ENCODE measurements at places on chromosomes 11 and 22. TPM values are rescaled to one million over a fixed set of nuclear protein-coding genes. Genes with fewer than 3 reads are reported as not detected.
A peak's percentile ranks its signal among the peaks of the same experiment; 100 is the strongest.

DNA sequence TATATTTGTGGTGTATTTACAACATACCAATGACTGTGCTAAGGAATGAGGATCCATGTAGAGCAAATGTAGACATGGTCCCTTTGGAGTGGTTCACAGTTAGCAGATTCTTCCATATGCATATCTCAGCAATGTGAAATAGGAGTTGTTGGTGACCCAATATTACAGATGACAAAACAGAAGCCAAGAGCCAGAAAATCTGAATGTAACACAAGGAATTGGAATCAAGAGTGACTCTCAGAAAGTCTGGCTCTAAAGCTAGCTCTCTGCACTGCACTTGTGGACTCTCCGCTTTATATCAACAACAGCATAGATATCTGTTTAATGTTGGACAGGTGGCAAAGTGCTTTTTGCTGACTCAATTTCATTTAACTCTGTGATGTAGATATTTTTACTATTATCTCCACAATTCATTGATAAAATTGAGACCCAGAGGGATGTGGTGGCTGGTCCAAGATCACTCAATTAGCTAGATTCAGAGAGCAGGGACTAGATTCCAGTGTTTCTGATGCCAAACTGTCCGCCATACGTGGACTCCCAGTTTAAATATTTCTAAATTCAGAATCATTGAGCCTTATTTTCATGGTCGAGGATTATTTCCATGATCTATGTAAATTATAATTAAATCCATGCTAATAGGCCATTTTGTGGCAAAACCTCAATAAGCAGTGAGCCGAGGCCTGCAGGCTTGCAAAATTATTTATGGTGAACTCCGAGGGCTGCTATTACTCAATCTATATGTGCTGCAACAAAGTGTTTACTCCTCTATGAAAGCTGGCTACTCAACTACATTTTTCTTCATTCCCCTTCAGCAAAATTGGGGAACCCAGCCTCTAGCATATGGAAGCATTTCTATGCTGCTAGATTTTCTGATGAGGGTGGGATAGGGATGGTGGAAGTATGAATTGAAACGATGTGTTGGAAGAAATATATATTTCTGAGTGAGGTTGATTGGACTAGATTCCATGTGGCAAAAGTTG lies 21.1 kb upstream of the TENM4 start:
- no peaks in the 10 kb centered on the region for H3K36me3 ChIP-seq
- DNase-seq: no peak
- H3K4me3 ChIP-seq: no peak overlapping the region
- H3K4me1 ChIP-seq: no peaks in the 10 kb centered on the region
- no peak overlapping the region for H3K27ac ChIP-seq

- no peaks in the 10 kb centered on the region for H3K27me3 ChIP-seq
- no peaks in the 10 kb centered on the region for H3K36me3 ChIP-seq
- H3K4me1 ChIP-seq: peaks cover 10% of the 10 kb centered on the region
- H3K27ac ChIP-seq: peak overlapping the region; percentile 53
Observed at GRCh38 chr22:41028841-41029240, 63.6 kb upstream of the EP300 start.

DNA sequence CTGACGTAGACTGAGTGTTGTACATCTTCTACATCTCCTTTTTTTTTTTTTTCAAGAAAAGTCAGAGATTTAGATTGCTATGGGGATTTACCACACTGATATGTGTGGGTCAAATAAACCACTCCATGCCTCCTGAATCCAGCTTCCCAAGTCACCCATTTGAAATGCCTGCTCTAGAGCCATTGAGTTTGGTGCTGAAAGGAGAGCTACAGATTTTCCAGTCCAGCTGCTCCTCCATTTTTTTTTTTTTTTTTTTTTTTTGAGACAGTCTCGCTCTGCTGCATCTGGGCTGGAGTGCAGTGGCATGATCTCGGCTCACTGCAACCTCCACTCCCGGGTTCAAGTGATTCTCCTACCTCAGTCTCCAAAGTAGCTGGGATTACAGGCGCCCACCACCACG lies 115.2 kb upstream of the TIMP3 start:
- H3K27me3 ChIP-seq: no peaks in the 10 kb centered on the region
- no peak overlapping the region for H3K4me3 ChIP-seq
- H3K36me3 ChIP-seq: no peaks in the 10 kb centered on the region

GRCh38 chr11:1139441-1140083 lies 18.2 kb upstream of the MUC5AC start:
- no peaks in the 10 kb centered on the region for H3K36me3 ChIP-seq
- H3K27ac ChIP-seq: no peak overlapping the region
- H3K4me1 ChIP-seq: no peaks in the 10 kb centered on the region

DNA sequence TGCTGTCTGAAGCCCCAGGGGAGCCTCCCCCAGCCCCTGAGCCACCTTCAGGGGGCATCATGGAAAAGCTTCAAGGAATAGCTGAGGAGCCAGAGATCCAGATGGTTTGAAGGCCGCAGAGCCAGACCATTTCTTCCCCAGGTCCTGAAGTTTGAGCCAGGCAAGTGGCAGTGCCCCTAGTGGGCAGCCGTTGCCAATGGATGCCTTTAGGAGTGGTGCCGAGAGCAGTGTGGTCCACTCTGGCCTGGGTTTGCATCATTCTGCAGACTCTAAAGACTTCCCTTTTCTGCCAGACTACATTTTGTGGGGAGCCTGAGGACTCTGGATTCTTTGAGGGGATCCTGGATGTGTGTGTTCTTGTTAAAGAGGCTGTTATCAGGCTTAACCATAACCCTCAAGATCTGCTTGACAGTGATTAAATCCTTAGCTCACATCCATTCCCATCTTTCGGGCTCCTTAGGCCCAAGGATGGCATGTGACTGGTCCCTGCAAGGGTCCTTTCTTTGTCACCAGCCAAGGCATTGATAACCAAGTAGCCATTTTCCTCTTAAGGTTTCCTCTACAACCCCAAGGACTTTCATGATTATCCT lies 13.1 kb downstream of the HINFP start:
- no peaks in the 10 kb centered on the region for H3K27me3 ChIP-seq
- H3K4me1 ChIP-seq: no peaks in the 10 kb centered on the region
- peaks cover 58% of the 10 kb centered on the region for H3K36me3 ChIP-seq
- peak; percentile 63 for DNase-seq
- H3K27ac ChIP-seq: no peak overlapping the region
- H3K4me3 ChIP-seq: no peak overlapping the region

DNA sequence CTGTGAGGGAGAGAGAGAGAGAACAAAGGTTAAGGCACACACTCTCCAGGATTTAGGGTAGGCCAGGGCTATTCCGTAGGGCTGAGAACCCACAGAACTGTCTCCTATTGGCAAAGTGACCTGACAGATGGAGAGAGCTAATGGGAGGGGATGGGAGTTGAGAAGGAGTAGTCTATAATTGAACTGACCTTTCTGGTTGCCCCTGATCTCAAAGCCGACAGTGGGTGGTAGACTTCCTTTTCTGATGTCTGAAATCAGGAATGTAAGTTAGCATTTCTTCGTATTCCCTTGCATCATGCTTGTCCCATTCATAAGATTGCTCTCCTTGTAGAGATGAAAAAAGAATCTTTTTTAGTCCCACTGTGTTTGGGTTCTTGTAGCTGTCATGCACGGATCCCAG lies 210.1 kb downstream of the NTM start:
- no peak for DNase-seq
- peaks cover 4% of the 10 kb centered on the region for H3K27me3 ChIP-seq
- no peak overlapping the region for H3K27ac ChIP-seq
- H3K36me3 ChIP-seq: no peaks in the 10 kb centered on the region

GRCh38 chr11:114064216-114064615 lies 4.7 kb downstream of the ZBTB16 start:
- peak overlapping the region; percentile 31 for H3K27ac ChIP-seq
- peaks cover 71% of the 10 kb centered on the region for H3K4me1 ChIP-seq
- H3K27me3 ChIP-seq: no peaks in the 10 kb centered on the region
- DNase-seq: no peak
- peaks cover 64% of the 10 kb centered on the region for H3K36me3 ChIP-seq

- H3K36me3 ChIP-seq: peaks cover 4% of the 10 kb centered on the region
- H3K27me3 ChIP-seq: no peaks in the 10 kb centered on the region
- peaks cover 51% of the 10 kb centered on the region for H3K4me1 ChIP-seq
Observed at GRCh38 chr11:94794287-94795168, 26.4 kb downstream of the AMOTL1 start.

DNA sequence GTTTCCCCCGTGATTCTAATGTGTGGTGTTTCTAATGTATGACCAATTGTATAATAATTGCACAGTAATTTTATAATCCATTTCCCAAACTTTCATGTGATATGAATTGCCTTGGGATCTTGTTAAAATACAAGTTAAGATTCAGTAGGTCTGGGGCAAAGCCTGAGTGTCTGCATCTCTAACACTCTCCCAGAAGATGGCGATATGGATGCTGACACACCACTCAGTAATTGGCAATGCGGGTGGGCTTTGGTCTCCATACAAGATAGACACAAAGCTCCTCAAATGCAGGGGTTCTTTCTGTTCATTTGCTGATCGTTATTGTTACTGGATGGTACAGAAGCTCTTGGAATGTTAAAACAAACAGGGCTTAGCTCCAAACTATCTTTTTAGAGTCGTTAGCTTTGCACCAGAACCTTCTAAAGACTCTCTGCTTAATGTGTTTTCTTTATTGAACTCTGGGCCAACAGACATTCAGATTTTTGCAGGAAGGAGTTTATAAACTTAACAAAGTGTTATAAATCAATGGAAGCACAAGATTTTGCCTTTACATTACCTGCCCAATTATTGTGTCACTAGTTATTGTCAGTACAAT lies 45.4 kb upstream of the ANO3 start:
- H3K4me3 ChIP-seq: no peak overlapping the region
- H3K4me1 ChIP-seq: no peaks in the 10 kb centered on the region
- H3K36me3 ChIP-seq: no peaks in the 10 kb centered on the region
- H3K27me3 ChIP-seq: no peaks in the 10 kb centered on the region

- H3K4me1 ChIP-seq: no peaks in the 10 kb centered on the region
- no peaks in the 10 kb centered on the region for H3K27me3 ChIP-seq
- H3K27ac ChIP-seq: no peak overlapping the region
- DNase-seq: no peak
- H3K4me3 ChIP-seq: no peak overlapping the region
Observed at GRCh38 chr11:131033151-131033651, 116.9 kb upstream of the SNX19 start.

- H3K4me3 ChIP-seq: no peak overlapping the region
- no peak for DNase-seq
- H3K36me3 ChIP-seq: no peaks in the 10 kb centered on the region
- no peaks in the 10 kb centered on the region for H3K4me1 ChIP-seq
Observed at GRCh38 chr11:13663631-13664071, 4.8 kb upstream of the FAR1 start.

DNA sequence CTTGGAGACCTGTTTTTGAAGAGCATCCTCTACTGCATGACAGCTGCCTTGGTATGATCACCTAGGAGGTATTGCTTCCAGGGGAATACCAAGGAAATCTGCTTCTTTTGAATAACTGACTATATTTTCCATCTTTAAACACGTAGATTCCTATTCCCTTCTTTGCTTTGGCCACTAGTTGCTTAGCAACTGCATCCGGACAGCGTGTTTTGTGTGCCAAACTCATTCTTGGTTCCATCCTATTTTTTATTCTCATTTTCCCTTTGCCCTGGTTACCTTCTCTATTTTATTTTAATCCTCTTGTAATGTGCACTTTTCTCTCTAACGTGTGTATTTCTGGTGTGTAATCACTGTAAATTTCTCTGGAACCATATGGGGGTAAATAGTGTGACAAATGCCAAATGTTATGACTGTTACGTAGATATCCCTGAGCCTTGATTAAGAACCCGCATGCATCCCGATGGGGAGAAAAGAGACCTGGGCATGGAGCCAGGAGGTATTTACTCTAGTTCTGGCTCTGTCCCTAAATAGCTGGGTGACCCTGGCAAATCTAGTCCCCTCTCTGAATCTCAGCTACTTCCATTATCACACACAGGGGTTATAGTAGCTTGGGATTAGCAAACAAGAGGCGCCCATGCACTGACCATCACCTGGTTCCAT lies 241.7 kb downstream of the MIAT start:
- peaks cover 2% of the 10 kb centered on the region for H3K4me1 ChIP-seq
- H3K27me3 ChIP-seq: peaks cover 23% of the 10 kb centered on the region
- H3K4me3 ChIP-seq: no peak overlapping the region
- H3K27ac ChIP-seq: no peak overlapping the region
- no peak for DNase-seq
- no peaks in the 10 kb centered on the region for H3K36me3 ChIP-seq

The GLB1L2 gene
- 5.1 TPM for total RNA-seq

The IGF2 gene
- 33.9 TPM for total RNA-seq

The PAMR1 gene
- 5.6 TPM for total RNA-seq

The PLAAT4 gene
- total RNA-seq: 150 TPM

The C11orf21 gene
- 12.1 TPM for total RNA-seq

The SUSD2 gene
- 200 TPM for total RNA-seq
